IMR-90 (cell line): ENCODE measurements at places on chromosomes 1 and 21.

DNA sequence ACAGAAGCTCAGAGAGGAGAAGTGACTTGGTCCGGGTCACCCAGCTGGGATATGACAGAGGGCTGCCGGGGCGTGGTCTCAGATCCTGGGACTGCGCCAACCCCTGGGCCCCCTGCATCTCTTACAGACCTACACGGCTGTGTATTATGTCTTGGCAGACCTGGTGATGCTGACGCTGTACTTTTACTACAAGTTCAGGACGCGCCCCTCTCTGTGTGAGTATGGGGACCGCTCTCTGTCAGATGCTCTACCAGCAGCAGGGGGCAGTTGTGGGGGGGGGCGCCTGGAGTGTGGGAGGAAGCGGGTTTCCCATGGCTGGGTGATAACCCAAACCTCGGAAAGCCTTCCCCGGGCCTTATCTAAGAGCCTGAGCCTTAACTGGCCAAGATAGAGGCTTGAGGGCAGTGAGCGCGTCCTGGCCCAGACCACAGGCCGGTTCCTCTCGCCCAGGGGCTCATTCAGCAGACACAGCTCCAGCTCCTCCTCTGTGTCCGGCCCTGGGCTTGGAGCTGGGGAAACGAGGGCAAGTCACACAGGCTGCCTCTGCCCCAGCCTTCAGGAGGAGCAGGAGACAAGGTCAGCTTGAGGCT is 13.3 kb downstream of the SLC66A1 start:
- DNase-seq = no peak

DNA sequence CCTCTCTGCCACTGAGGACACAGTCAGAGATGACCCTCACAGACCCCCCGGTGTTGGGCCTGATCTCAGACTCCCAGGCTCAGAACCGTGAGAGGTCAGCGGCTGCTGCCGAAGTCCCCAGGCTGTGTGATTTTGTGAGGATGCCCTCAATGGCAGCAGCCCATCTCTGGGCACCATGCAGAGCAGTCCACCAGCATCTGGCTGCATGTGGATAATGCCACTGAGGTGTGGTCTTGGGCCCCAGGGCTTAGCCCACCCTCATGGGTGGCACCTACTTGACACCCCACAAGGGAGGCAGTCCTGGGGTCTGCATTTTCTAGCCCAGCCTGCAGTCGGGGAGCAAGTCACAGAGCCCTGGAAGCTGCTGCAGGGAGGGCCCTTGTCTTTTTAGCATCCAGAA is 5.5 kb upstream of the ACTRT2 start:
- DNase-seq = no peak

- DNase-seq = peak; percentile 99
Measured at GRCh38 chr1:8396786-8397406, 79.0 kb downstream of the SLC45A1 start.

- no peak for DNase-seq
Measured at GRCh38 chr1:59714966-59715365, 99.8 kb upstream of the HOOK1 start.

DNA sequence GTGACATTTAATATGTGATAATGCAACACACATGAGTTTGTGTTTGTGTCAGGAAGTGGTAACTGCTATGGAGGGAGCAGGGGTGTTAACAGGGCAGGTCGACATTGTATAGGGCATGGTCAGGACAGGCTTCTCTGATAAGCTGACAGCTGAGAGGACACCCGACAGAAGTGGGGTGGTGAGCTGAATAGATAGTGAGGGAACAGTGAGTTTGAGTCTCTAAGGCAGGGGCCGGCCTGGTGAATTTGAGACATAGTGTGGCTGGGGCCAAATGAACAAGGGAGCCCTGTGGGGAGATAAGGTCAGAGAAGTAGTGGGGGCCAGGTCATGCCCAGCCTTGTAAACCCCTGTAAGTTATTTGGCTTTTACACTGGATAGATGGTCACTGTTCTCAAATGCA is 217.4 kb upstream of the KIAA0040 start:
- no peak for DNase-seq

GRCh38 chr1:232012773-232013386 is 386.3 kb downstream of the DISC1 start:
- DNase-seq = peak; percentile 96

GRCh38 chr1:242055749-242056320 is 56.9 kb upstream of the MAP1LC3C start:
- no peak for DNase-seq

GRCh38 chr1:160168609-160169369 is 17.4 kb downstream of the ATP1A4 start:
- DNase-seq = no peak

GRCh38 chr1:16211824-16212223 is 628 bp downstream of the ARHGEF19 start:
- no peak for DNase-seq

DNA sequence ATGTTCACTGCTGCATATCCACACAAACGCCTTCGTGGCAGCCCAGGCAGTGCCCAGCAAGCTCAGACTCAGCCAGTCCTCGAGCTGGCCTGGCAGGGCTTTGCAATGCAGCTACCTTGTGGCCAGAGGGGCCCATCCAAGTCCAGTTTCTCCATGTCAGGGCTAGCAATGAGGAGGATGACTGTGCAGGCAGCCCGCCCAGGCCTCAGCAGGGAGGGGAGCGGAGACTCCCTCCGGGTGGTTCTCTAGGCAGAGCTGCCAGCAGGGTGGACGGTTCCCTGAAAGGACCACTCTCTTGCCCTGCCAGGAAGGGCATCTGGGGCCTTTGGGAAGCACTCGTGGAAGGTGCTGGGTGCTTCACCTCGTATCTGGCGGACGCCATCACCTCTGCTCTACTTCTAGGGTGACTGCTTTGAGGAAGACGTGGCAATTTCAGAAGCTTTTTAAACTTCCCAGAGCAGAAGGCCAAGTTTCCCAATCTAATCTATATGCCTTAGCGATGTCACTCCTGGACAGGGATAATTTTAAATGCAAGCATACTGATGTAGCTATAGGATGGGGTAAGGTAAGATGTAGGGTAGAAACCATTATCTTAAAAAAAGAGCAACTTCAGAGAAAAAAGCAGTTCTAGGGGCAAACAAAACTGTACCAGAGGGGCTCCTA is 56.2 kb downstream of the RUNX1 start:
- peak; percentile 73 for DNase-seq

DNA sequence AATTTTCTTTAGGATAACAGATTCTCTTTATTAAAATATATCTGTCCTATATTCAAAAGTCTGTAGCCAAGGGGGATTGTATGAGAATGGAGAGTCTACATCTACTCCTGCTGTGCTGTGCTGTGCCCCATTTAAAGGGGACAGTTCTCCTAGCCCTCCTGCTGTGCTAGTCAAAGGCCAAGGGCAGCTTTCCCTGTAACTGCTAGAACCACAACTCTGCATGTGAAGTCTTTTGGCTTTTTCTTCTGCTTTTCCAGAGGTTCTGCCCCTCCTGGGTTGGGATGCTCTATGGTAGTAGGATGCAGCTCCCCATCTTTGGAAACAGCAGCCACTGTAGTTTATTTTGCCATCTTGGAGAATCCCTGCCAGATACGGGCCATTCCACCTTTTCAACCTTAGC is 197.5 kb upstream of the JUN start:
- DNase-seq = no peak

GRCh38 chr1:53473463-53473862 is 14.3 kb downstream of the DMRTB1 start:
- DNase-seq = peak; percentile 30

GRCh38 chr1:24140741-24141181 is 2.2 kb downstream of the IL22RA1 start:
- DNase-seq = no peak

GRCh38 chr1:218643281-218643680 is 298.1 kb downstream of the TGFB2 start:
- no peak for DNase-seq

GRCh38 chr1:214022229-214022791 is 34.5 kb downstream of the PROX1 start:
- no peak for DNase-seq

GRCh38 chr1:173176246-173176645 is 30.9 kb downstream of the TNFSF4 start:
- no peak for DNase-seq

GRCh38 chr1:235972311-235972689 is 92.6 kb downstream of the NID1 start:
- peak; percentile 89 for DNase-seq

GRCh38 chr1:170886460-170886859 is 48.9 kb upstream of the MROH9 start:
- no peak for DNase-seq

- DNase-seq = no peak
Measured at GRCh38 chr21:34707876-34708325, 39.1 kb downstream of the CLIC6 start.

DNA sequence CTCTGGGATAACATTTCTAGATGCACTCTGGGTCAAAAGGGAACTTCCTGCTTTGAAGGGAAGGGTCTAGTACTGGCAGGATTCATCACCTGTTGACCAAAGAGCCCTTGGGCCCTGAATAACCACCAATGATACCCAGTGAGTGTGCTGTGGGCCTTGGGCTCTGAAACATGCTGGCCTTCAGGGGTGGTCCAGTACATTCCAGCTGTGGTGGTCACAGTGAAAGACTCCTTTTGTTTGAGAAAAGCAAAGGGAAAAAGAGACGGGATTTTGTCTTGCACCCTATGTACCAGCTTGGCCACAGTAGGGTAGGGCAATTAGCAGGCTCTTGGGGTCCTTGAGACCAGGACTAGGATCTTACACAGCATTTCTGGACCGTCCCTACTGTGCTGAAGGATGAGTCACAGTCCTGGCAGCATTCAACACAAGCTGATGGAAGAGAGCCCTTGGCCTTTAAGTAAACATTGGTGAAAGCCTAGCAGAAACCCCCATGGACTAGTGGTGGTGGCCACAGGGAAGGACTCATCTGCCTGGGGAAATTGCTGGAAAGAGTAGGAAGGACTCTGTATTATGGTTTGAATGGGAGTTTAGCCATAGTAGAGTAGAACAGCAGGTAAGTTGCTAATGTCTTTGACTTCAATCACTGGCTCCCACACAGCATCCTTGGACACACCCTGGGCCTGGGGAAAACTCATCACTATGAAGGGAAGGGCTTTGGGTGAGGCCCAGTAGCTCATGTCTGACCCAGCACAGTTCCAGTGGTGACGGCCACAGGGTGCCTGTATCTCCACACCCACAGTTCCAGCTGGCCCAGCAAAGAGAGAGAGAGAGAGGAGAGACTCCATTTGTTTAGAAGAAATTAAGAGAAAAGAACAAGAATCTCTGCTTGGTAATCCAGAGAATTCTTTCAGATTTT is 87.5 kb downstream of the COL24A1 start:
- DNase-seq = peak; percentile 64

DNA sequence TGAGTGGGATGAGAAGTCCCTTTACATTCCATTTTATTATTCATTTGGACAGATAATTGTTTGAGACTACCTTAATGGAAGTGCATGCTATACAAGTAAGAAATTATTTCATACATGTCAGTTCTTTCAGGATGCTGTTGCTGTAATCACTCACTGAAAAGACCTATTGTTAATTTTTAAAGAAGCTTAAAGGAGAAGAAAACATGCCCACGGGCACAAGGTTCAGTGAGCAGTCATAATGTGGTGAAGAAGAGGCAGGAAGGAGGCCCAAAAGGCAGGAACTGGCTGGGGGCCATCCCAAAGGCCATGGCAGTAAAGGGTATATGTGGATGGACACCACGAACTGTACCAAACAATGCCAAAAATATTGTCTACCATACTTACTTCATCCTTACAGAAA is 206.0 kb downstream of the LYPLAL1 start:
- DNase-seq = no peak

DNA sequence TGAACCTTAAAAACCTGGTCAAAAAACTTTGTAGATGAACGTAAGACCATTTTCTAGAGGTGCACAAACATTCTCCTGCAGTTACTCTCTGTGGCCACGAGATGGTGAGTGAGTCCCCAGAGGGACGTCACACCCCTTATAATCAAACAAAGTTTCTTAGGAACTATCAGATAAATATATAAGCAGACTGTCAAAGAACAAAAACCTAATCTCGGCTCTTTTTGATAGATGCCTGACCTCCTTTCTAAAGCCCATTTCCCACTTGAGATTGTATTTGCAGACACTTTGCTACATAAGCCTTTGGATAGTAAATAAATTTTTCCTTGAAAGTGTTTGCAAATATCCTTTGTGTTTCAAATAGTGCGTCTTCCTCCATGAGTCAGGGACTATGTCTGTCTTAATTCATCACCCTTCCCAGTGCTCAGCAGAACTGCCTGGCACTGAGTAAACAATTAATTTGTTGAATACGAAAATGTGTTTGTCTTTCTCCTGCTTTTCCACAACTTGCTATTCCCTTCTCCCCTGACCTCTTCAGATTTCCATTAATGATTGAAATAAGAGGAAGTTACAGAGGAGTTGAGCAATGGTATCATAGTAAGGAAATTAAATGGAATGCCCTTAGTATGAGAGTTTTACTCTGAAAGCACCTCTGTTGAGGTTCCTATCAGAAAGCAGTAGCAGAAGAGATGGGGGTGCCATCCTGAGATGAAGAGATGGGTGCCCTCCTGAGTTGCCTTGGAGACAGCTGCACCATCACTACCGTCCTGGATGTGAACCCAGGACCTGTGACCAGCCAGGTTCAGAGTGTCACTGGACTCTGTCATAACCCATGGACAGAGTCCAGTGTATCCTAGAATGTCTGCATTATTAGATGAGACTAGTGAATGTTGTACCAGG is 57.8 kb upstream of the RAVER2 start:
- DNase-seq = peak; percentile 65

DNA sequence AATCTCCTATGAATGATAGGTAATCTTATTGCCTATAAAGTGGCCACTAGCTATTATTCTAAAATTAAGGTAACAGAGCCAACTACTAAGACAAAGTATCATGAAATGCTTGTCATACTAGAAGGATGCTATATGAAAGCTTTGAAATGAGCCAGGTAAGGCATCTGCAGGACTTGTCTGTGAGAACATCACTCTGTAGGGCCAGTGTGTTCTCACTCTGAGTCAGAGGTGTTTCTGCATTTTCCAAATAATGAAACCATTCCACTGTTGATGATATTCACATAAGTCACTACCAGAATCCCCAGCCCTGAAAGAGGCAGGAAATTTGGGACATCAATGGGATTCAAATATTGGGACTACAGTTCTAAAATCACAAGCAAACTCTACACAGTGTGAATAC is 25.8 kb upstream of the GBP5 start:
- DNase-seq = no peak

DNA sequence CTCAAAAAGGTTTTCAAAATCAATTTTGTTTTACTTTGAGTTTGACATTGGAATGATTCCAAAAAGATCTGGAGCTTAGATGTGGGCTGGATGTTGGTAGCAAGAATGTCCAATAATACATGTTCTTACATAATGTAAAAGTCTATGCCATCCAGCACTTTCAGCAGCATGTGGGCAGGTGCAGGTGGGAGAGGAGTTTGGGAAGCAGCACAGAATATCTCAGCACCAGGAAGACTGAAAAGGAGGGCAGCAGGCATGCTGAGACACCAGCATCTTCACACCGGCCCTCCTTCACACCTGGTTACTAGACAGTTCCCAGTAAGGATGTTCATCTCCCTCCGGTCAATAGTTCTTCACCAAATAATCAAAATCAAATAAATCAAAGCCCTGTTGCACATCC is 166.6 kb downstream of the ZBTB18 start:
- no peak for DNase-seq

- DNase-seq = no peak
Measured at GRCh38 chr21:32088471-32088870, 190.4 kb downstream of the MIS18A start.
